ENCODE measurements at places on chromosomes 5 and 9. TPM values are rescaled to one million over a fixed set of nuclear protein-coding genes. Genes with fewer than 3 reads are reported as not detected.

Gene CPLANE1
- total RNA-seq: 15.0 TPM

Gene TERT
- total RNA-seq: not detected

Gene GOLPH3
- 63.4 TPM for total RNA-seq

Gene FAM153A
- not detected for total RNA-seq

Gene COL5A1
- total RNA-seq: 0.95 TPM

Gene SH3TC2
- 21.3 TPM for total RNA-seq

Gene PCDHB7
- total RNA-seq: 0.87 TPM

Gene SLC36A2
- not detected for total RNA-seq

Gene PGM5
- total RNA-seq: 87.0 TPM

Gene CMYA5
- 0.09 TPM for total RNA-seq

Gene ADAMTS2
- total RNA-seq: 0.26 TPM

Gene WWC1
- total RNA-seq: under 0.01 TPM

Gene CDX1
- under 0.01 TPM for total RNA-seq

Gene PCDHB13
- 1.1 TPM for total RNA-seq

Gene IL33
- total RNA-seq: 1.7 TPM

Gene SLC28A3
- total RNA-seq: under 0.01 TPM

Gene RMI1
- total RNA-seq: 6.7 TPM

Gene NMUR2
- not detected for total RNA-seq

Gene DOCK2
- 0.26 TPM for total RNA-seq

Gene PARP8
- total RNA-seq: 0.77 TPM

Gene GOLGA1
- 9.6 TPM for total RNA-seq

Gene CDH9
- not detected for total RNA-seq

Gene LIFR
- 46.1 TPM for total RNA-seq

Gene CXCL14
- total RNA-seq: not detected

Gene RRAGA
- total RNA-seq: 38.9 TPM

Gene PHAX
- 44.7 TPM for total RNA-seq

Gene GAPT
- total RNA-seq: not detected

Gene RFX3
- total RNA-seq: 8.2 TPM

Gene ANKRD31
- total RNA-seq: under 0.01 TPM

Gene PLPPR1
- total RNA-seq: under 0.01 TPM

Gene PCDHGA8
- total RNA-seq: 1.5 TPM

Gene MEIKIN
- total RNA-seq: not detected

Gene POU5F2
- total RNA-seq: 0.33 TPM

Gene MAPK9
- total RNA-seq: 25.2 TPM

Gene PLAC8L1
- not detected for total RNA-seq

Gene OTP
- not detected for total RNA-seq

Gene NR6A1
- 1.3 TPM for total RNA-seq

Gene IL4
- total RNA-seq: not detected

Gene TMOD1
- 0.87 TPM for total RNA-seq

Gene PRRC2B
- total RNA-seq: 46.1 TPM

Gene FCN2
- not detected for total RNA-seq

Gene LRRC26
- total RNA-seq: not detected

Gene LAMC3
- total RNA-seq: 1.5 TPM

Gene C1QTNF3
- 1.4 TPM for total RNA-seq
